ENCODE measurements at places on chromosomes 11 and 22. TPM values are rescaled to one million over a fixed set of nuclear protein-coding genes. Genes with fewer than 3 reads are reported as not detected.
A peak's percentile ranks its signal among the peaks of the same experiment; 100 is the strongest.

- DNase-seq, result no peak
These were observed 37.5 kb downstream of the MPPED1 start for GRCh38 chr22:43449205-43449830.

DNA sequence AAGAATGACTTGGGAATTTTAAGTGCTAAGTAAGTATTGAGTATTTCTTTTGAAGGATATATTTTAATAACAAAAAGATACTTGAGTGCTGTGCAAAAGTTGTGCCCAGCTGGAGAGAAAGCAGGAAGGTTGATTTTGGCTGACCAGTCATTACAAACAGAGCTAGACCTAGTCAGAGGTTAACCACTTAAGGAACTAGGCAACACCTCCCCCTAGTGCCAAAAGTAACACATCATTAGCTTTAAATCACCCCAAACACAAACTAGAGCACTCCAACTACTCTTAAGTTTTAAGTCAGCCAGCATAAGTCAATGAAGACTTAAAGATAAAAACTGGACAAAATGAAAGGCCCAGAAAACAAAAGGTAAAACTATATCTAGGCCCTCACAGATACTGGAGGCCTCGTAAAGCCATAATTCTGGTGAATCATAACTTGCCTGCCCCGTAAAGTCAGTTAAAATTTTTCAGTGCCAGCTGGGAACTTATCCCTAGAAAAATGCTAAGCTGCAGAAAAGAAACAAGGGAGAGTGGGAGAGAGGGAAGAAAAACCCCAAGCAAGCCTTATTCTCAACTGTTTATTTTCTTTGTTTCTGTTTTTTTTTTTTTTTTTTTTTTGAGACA is 4.6 kb downstream of the TMEM9B start:
- peak; percentile 40 for DNase-seq

DNA sequence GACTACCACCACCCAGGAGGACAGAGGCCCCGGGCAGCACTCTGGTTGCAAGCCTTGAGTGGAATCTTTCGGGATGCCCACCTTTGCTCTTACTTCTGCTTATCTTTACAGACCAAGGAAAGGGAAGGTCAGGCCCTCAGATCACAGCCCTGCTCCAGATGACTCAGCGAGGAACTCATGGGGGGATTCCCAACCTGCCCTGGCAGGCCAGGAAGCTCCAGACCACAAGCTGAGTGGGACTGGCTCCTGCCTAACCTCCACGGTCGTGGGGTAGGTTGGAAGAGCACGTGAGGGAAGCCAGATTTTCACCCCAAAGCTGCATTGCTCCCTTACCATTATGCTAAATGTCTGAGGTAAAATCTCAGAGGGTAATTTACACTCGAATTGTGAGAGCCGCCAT is 11.8 kb downstream of the TBC1D10A start:
- DNase-seq, result peak; percentile 38

DNA sequence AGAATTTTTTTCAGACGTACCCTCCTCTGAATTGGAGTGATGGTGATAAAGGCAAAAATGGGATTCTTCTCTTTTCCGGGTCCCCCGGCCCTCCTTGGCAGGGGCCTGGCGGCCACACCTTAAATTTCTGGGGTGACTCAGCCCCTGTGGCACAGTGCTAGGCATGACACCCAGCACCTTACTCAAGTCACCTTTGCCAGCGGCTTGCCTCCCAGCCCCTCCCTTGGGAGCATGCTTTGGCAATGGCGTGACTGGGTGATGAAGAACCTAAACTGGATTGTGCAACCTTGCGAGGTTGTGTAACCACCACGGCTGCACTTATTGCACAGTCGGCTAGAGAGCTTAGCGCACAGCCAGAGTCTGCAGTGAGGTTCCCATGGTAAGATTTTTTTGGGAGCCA is 16.2 kb upstream of the LDLRAD3 start:
- no peak for DNase-seq

- no peak for DNase-seq
These were observed 113.5 kb downstream of the SHANK2 start for GRCh38 chr11:71138737-71139425.

DNA sequence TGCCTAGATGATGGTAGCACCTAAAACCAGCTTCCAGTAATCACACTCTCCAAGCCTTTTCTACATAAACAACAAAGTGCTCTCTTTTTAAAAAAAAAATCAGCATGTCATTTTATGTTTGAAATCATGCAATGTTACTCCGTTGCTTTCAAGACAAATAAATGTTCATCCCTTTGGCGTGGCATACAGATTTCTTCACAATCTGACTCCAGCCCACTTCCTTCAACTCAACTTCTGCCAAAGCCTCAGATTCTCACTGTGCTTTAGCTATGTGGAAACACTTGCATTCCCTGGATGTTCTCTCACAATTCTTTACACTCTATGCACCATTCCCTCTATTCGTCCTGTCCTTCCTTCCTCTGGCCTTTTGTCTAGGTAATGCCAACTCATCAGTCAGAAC is 206.3 kb upstream of the BLID start:
- DNase-seq, result no peak

DNA sequence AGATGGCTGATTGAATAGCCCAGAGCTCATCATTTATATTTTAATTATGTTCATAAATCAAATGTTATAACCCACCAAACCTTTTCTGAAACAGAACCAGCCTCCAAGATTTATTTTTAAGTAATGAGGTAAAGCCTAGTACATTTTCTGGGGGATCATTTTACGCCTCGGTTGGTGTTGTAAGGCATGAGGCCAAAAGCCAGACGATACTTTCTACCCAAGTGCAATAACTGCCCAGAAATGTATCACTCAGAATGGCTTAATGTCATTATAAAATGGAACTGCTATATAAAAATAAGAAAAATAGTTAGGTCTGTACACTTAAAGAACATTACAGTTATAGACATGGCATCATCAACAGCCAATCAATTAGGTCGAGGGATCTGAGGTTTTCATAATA is 283.3 kb downstream of the CADM1 start:
- DNase-seq, result no peak

- no peak for DNase-seq
These were observed 84.3 kb downstream of the MSANTD4 start for GRCh38 chr11:105937738-105938137.

GRCh38 chr11:12005061-12005460 is 3.4 kb downstream of the DKK3 start:
- no peak for DNase-seq

- no peak for DNase-seq
These were observed 34.7 kb upstream of the TOLLIP start for GRCh38 chr11:1344056-1344635.

GRCh38 chr22:28950617-28951411 is 67.4 kb downstream of the ZNRF3 start:
- no peak for DNase-seq

- peak; percentile 70 for DNase-seq
These were observed 678 bp upstream of the INPPL1 start for GRCh38 chr11:72223615-72224563.

DNA sequence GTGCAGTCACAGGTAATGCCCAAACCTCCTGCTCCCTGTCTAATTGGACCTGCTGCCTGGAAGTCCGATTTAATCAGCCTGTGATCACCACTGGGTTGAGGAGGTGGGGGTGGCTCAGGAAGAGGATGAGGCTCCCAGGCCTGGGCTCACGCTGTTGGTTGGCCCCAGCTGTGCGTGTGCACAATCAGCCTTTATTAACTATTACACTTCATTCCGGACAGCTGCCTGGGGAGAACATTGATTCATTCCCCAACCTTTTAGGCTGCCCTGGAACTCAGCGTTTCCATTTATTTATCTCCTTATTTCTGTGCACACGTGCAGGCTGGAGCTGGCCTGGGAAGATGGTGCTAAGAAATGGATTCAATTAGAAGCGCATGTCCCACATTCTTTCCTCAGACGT is 123.4 kb downstream of the DSCAML1 start:
- no peak for DNase-seq

- DNase-seq, result no peak
These were observed 47.9 kb downstream of the IGSF9B start for GRCh38 chr11:133908827-133909226.

GRCh38 chr11:13487661-13488030 is 8.2 kb downstream of the PTH start:
- peak; percentile 41 for DNase-seq

DNA sequence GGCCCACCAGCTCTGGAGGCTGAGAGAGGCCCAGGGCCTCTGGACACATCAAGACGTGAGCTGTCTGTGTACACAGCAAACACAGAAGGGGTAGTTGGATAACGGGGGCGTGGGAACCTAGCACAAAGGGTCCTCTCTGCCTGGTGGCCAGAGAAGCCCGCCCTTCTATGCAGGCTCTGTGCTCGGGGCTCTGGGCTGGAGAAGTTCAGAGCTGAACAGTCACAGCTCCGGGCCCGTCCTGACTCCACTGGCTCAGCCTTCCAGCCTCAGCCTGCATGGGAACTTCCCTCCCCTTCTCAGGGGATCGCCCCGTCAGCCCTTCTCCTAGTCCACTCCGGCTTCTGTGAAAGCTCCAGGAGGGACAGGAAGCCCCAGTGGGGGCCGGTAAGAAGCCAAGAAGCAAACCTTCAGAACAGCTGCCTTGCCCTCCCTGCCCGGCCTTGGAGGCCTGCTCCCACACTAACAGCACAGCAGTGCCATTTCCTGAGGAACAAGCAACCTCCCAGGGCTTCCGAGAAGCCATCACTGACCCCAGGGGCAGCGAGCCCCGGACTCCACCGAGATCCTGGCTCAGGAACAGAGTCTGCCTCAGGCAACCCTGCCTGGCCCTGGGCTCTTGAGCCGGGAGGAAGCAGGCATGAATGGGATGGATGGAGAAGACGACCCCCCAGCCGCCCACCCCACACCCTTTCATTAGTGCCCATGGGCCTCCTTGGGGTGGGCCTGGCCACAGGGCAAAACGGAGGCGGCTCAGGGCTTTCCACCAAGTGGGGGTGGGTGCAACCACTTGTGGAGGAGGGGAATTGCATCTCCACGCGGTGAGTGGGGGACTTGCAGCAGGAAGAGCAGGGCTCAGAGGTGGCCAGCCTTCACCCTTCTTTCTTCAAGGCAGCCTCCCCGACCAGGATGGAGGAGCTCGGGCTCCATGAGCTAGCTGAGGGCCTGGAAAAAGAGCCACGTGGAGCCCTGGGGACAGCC is 119.8 kb downstream of the ST3GAL4 start:
- DNase-seq, result no peak

DNA sequence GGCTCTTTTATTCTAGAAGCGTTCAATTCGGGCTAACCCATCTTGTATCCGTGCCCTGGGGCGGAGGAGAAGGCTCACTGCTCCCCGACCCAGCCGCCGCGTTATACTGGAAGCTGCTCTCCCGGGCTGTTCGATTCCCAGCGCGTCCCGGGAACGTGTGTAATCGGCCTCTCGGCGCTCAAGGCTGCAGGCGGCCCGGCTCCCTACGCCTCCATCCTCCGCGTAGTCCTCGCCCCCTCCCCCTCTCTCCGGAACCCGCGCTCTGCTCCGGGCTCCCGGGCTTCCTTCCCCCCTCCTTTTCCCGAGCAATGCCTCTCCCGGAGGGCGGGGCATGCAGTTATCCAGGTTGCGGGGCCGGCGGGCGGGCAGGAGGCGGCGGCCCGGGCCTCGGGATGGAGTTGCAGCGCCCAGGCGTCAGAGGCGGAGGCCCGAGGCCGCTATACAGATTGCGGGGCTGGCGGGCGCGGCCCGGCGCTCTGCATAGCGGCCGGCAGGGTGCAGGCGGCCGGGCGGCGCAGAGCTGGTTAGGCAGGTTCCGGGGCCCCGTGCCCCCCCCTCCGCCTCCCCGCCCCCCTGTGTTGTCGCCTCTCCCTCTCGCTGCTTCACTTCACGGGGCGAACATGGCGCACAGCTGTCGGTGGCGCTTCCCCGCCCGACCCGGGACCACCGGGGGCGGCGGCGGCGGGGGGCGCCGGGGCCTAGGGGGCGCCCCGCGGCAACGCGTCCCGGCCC is at the start of gene KMT2A:
Gene KMT2A (plus strand): TSS at position 600 of the 732 bp plus-strand sequence. CDS start 21 bp downstream, at position 621.
- DNase-seq, result peak; percentile 95

- DNase-seq, result no peak
These were observed 69.4 kb downstream of the FLI1 start for GRCh38 chr11:128763224-128763623.

GRCh38 chr11:13952221-13952620 is 10.3 kb upstream of the SPON1 start:
- no peak for DNase-seq

- peak; percentile 86 for DNase-seq
These were observed 2.0 kb upstream of the FERMT3 start for GRCh38 chr11:64204464-64204989.

DNA sequence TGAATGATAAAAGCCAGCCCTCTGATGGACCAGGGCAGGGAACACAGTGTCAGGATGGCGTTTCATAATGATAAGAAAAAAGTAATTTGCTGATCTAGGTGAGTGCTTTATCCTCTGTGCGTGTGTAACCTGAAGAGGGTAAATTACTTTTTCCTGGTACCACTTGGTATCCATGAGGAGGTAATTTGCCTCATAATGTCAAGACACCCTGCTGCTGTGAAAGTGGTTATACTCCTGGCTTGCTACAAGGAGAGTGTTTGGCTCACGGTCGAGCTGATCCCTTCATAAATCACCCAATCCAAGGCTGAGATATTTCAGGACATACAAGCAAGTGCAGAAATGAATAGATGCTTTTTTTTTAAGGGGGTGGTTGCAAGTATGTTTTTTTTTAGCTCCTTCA is 207.2 kb upstream of the PGR start:
- no peak for DNase-seq

Gene RFPL1
- total RNA-seq, result not detected

Gene OR6A2
- total RNA-seq, result not detected

Gene SELENOO
- 33.8 TPM for total RNA-seq

Gene SERPING1
- total RNA-seq, result not detected

Gene PIWIL4
- total RNA-seq, result 1.6 TPM

Gene OR10G4
- total RNA-seq, result not detected

Gene RAG2
- not detected for total RNA-seq

Gene ENDOD1
- 12.8 TPM for total RNA-seq

Gene RPLP2
- 4,870 TPM for total RNA-seq

Data from CD4-positive, alpha-beta memory T cell (primary cell).